SHP77 (cell line): ENCODE measurements at places on chromosomes 12 and 14.
A peak's percentile ranks its signal among the peaks of the same experiment; 100 is the strongest.

- no peak for DNase-seq
These were observed 37.3 kb downstream of the GPR135 start for GRCh38 chr14:59427653-59428580.

DNA sequence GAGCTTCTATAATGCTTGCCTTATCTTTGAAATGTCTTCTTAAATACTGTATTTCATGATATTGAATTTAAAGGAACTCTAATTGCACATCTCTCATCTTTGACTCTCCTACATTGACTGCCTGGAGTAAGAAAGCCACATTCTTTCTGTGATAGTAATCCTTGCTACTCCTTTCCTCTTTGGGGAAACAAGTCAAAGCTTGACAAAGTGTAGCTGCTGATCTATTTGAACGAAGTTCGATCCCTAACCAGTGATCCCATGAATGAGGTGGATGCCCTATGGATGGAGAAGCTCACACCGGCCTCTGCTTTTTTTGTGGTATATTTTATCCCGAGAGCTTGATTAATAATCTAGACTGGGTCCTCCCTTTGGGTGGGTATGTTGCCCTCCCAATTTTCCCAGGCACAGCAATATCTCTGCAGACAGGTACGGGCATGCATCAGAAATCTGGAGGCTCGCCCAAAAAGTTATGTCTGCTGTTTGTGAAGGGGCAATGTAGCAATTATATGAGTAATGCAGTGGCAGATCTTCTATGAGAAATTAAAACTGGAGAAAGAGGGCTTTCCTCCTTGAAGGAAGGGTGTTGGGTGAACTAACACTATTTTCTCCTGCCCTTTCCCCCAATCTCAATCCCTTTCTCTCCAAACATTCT is 163.0 kb upstream of the FRMD6 start:
- no peak for DNase-seq

DNA sequence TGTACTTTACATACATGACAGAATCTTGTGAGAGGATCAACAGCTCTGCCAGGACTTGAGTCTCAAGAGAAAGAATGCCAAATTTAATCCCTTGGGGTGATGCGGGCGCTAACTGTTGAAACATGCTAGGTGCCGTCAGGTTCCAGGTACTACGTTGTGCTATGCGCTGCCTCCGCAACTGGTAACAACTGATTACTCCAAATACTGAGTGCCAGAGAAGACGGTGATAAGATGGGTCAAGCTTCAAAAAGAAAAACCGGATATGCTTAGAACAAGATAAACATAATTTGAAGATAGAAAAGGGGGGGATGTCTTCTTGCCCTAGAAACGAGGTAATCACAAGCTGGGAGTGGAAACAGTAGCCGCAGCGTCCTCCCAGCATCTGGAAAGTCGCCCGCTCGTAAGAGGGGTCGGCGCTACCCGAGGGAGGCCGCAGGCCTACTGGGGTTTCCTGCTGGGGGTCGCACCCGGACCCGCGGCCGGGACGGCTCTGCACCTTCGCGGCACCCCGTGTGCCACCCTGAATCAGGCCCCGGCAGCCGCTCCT is 678 bp downstream of the ZBTB25 start:
- DNase-seq = no peak

GRCh38 chr14:104081951-104082464 is 3.5 kb upstream of the ASPG start:
- no peak for DNase-seq

DNA sequence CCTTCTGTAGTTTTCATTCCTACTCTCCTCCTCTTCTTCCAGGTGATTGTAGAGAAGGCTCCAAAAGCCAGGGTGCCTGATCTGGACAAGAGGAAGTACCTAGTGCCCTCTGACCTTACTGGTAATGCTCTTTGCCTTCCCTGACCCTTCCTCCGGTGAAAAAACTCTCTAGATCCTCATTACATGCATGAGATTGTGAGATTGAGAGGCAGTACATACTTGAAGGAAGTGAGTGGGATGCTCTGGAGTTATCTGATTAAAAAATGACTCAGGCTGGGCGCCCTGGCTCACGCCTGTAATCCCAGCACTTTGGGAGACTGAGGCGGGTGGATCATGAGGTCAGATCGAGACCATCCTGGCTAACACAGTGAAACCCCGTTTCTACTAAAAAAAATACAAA is 5.3 kb downstream of the GABARAPL1 start:
- DNase-seq = no peak

DNA sequence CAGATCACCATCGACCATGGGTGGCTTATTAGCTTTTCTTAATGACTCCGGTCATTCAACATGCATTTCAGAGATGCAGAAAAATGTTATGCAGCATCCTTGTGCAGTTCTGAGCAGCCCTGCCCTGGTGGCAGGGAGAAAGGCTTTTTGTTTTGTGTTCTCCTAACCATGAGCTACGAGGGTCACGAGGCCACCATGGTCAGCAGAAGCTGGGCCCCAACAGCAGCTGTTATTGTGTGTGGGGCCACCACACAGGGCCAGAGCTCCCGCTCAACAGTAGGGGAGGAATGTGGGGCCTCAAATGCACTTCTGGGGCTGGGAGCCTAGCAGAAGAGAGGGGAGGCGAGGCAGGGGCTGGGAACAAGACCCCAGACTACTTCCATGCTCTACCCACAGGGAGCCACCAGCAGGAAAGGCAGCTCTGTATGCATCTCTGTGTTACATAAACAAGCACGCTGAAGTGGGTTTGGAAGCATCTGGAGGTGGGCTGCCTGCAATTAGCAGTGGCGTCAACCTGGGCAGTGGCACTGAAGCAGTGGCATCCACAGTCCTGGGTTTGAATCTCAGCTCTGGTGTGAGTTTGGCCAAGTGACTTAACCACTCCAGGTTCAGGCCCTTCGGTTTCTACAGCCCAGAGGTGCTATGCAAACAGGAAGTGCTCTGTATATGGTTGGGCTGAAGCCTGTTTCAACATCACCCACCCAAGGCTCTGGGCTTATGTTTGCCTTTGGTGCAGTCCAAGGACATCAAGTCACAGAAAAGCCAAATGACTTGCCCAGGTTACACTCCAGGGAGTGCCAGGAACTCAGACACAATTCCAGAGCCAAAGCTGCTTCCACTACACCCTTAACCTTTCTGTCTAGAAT is 16.3 kb downstream of the GLTP start:
- DNase-seq = peak; percentile 10

- DNase-seq = no peak
These were observed 71.2 kb downstream of the VCPKMT start for GRCh38 chr14:50045039-50045711.

GRCh38 chr12:4719821-4720636 is at the start of gene GALNT8:
Gene GALNT8, plus strand, starts transcription at chr12:4720400. Its CDS starts 278 bp downstream, at chr12:4720678.
- DNase-seq = no peak

- DNase-seq = no peak
These were observed 316.4 kb downstream of the ZFP36L1 start for GRCh38 chr14:68476212-68477109.

GRCh38 chr14:101371799-101372793 is 189.2 kb upstream of the DIO3 start:
- no peak for DNase-seq

GRCh38 chr12:34603382-34604035 is 581.2 kb downstream of the ALG10 start:
- DNase-seq = no peak

- DNase-seq = no peak
These were observed 17.2 kb downstream of the DPF3 start for GRCh38 chr14:72876710-72877063.

GRCh38 chr12:75774261-75775052 is 257.1 kb downstream of the PHLDA1 start:
- no peak for DNase-seq

- DNase-seq = no peak
These were observed 80.1 kb upstream of the ALG10 start for GRCh38 chr12:33942172-33942571.

DNA sequence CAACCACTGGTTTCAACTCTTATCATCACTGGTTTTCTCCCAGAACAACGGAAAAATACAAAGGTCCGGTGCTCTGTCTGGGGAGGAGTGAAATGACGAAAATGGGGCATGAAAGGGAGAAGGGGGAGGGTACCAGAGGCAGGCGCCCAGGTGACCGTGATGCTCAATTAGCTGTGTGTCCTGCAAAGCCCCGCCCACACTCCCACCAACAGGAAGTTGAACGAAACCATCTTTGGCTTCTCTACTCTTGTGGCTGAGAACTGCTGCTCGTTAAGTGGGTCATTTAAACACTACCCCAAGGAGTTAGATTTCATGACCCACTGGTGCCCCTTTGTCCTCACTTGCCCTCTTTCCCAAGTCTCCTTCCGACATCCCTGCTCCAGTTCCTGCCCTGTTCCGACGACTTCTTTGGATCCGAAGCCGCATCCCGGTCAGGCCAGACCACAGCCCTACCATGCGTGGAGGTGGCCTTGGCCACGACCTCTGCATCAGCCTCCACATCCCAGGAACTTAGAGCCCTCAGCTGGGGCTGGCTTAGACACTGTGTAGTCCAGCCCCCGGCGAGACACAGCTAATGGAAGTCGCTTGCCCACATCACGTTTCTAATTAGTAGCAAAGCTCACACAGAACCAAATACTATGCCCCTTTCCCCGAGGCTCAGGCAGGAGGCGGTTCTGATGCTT is 11.4 kb upstream of the LRTM2 start:
- no peak for DNase-seq

GRCh38 chr14:67704484-67705089 is 2.9 kb downstream of the RDH12 start:
- peak; percentile 59 for DNase-seq

DNA sequence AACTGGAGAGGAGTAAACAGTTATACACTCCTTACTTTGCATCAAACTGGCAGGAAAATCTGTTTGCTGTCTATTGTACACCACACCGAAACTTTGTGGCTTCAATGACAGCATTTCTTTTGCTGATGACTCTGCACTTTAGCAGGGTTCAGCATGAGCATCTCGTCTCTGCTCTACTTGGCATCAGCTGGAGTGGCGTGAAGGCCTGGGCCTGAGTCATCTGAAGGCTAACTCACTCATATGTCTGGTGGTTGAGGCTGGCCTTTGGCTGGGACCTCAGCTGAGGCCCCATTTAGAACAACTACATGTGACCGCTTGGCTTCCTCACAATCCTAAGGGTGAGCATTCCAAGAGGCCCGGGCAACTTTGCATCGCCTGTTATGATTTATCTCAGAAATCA is 28.7 kb upstream of the REP15 start:
- no peak for DNase-seq

DNA sequence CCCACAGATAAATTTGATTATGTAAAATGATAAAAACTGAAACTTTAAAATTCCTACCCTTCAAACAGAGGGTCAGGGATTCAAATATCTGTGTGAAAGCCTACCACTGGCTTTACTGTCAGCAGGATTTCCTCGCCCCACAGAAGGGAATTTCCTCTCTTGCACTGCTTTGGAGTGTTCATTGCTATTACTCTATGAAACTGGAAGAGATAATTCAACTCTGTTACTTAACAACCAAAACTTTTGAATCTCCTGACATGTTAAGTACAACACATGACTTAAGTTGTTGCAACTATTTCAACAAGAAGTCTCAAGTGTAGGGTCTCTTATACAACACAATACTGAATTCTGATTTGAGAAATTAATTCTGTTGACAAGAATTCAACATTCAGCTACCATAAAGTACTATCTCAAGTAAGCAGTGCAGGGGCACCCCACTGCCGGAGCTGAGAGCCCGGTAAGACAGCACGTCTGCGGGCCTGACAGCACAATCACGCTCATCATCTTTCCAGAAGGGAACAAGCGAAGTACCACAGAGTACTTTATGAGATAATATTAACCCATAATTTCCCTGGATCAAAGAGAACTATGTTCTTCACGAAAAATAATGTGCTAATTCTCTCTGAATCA is 22.9 kb downstream of the DICER1 start:
- DNase-seq = no peak

- DNase-seq = no peak
These were observed 22.0 kb upstream of the BCL2L14 start for GRCh38 chr12:12048714-12049113.

- no peak for DNase-seq
These were observed 10.3 kb downstream of the CCDC175 start for GRCh38 chr14:59566296-59566695.

- peak; percentile 98 for DNase-seq
These were observed 379.3 kb downstream of the NAV3 start for GRCh38 chr12:78209846-78210505.

DNA sequence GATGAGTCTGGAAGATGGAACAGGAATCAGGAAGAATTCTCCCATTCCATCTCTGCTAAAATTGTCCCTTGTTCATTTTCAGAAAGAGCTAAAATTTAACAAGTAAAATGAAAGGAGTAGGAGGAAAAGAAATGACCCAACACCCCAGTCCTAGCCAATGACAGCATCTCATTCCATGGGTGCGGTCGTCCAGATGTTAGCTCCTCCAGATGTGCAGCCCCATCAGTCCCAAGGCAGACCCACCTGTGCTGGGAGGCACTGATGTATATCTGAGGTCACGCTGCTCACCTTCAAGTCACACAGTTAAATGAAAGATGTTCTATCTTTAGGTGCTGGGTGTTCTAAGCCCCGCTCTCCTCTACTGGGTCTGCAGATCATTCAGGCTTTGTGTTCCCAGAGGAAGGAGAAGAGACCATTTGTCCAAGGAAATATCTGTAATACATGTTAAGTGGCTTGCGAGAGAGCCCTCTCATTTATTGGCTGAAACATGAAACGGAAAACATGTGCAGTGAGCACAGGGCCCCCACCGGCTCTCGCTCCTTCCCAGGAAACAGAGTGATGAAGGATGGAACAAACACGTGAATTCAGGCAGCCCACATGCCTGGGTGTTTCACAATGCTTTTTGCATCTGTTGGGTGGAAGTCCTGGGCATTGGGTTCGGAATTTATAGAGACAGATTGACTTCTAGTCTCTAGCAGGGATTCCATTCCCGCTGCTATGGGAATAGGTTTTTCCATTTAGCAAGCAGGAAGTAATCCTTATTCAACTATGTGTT is 294.6 kb downstream of the NUAK1 start:
- DNase-seq = no peak

- no peak for DNase-seq
These were observed 321.0 kb upstream of the RTL1 start for GRCh38 chr14:101224356-101225156.

- no peak for DNase-seq
These were observed 79.9 kb upstream of the TMTC1 start for GRCh38 chr12:29863665-29864064.

- DNase-seq = no peak
These were observed 10.5 kb downstream of the FIGNL2 start for GRCh38 chr12:51838036-51838435.
